Natural killer cell treated with Interleukin-12 subunit alpha and Interleukin-12 subunit beta and Interleukin-15 and Interleukin-18, amount 100 ng/mL, for 72 hours (primary cell): ENCODE measurements at places on chromosomes 16 and 17.
A peak's percentile ranks its signal among the peaks of the same experiment; 100 is the strongest.

DNA sequence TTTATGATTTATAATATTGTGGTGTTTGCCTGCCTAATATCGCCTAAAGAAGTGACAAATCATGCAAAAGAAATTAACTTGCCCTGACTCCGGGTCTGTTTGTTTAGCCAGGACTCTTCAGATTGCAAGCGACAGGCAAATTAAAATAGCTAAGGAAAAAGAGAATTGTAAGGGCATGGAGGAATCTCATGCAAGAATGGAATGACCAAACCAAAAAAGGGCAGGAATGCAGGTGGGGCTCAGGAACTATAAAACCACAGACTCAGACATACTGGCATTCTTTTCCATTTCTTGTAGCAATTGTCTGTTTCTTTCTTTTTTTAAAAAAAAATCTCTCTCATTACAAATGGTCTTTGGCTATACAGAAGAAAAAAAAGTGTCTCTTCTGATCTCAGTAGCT is 188.1 kb upstream of the XYLT1 start:
- no peak for DNase-seq

- no peak for DNase-seq
Measured at GRCh38 chr16:77663711-77664110, 58.6 kb upstream of the NUDT7 start.

GRCh38 chr17:81494626-81495377 is 17.8 kb downstream of the ACTG1 start:
- no peak for DNase-seq

DNA sequence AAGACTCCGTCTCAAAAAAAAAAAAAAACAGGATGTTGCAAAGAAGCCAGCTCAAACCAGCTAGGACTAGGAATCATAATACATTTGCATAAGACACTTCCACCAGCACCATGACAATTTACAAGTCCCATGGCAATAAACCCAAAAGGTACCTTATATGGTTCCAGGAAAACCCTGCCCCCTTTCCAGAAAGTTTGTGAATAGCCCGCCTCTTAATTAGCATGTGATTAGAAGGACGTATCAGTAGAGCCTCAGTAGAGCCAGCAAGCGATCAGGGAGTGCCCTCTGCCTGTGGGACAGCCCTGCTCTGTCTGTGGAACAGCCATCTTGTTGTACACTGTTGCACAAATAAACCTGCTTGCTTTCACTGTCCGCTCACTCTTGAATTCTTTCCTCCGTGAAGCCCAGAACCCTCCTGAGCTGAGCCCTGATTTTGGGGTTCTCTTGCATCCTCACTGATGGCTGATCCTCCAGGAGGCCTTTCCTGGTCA is 14.0 kb downstream of the NUPR1 start:
- no peak for DNase-seq

- DNase-seq: no peak
Measured at GRCh38 chr17:18267366-18267765, 6.9 kb downstream of the MIEF2 start.

DNA sequence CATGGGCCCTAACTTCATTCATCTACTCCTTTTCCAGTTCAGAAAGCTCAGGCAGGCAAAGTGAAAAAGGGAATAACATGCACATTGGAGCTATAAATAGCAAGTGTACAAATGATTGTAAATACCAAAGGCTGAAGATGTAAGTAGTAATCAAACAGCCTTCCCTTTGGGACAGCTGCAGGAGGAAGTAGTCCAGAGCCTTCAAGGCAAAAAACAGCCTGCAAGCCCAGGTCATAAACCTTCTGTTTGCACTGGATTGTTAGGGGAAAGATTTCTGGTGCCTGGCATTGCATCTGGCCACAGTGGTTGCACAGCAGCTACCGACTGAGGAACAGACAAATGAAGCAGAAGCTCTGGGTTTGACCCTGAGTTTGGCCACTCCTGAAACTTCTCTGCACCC is 98.6 kb upstream of the PMFBP1 start:
- no peak for DNase-seq

DNA sequence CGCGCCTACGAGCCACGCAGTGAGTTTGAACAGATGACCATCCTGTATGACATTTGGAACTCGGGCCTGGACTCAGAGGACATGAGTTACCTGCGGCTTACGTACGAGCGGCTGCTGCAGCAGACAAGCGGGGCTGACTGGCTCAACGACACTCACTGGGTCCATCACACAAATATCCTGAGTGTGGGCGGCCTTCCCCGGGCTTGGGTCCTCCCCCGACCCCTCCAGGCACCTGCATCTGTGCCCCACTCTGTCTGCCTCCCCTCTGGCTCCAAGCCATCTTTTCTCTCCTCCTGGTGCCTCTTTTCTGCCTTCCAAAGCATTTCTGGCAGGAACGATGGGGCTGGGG is 5.0 kb upstream of the HSD3B7 start:
- DNase-seq: no peak

DNA sequence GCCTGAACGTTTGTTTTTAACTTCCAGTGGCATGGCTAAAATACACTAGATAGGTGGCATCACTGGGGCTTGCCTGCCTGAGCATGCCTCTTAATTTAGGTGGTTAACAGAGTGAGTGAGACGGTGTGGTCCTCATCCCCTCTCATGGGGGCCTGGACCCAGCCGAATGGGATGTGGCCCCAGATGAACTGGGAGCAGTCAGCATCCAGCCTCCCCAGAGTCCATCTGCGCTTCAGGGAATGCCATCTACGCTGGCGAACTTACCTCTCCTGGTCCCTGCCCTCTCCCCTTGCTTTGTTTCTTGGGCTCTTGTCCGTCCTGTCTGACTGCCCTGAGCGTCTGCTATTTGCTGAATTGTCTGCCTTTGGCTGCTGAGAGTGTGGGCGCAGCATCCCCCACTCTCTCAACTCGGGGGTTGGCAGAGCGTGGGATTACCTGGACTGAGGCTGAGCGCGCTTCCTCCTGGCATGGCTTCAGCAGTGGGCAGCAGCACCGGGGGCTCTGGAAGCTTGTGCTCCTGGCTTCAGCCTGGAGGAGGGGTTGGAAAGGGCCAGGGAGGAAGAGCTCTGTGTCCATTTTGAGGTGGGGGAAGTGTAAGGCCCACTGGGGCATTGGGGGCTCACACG is 2.1 kb downstream of the RAB40C start:
- no peak for DNase-seq

DNA sequence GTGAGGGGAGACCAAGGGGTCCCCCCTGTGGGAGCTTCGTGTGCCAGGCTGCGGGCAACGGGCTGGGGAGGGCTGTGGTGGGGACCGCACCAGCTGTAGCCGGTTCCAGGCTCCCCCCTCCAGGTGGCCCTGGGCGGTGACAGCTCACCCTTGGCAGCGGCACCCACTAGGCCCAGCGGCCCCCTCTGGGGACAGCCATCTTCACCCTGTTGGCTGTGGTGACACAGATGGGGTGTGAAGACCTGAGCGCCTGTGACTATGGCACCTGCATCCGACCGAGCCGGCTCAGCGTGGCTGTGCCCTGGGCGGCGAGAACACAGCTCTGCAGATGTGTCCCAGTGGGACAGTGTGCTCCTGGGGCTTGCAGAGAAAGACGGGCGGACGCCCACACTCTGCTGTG is 1.1 kb upstream of the C1QTNF8 start:
- DNase-seq: no peak

GRCh38 chr17:7213895-7214299 is 5.7 kb downstream of the DLG4 start:
- no peak for DNase-seq

- DNase-seq: no peak
Measured at GRCh38 chr17:82059272-82060000, 6.2 kb downstream of the DUS1L start.

- no peak for DNase-seq
Measured at GRCh38 chr17:3002538-3003295, 60.7 kb downstream of the OR1D5 start.

DNA sequence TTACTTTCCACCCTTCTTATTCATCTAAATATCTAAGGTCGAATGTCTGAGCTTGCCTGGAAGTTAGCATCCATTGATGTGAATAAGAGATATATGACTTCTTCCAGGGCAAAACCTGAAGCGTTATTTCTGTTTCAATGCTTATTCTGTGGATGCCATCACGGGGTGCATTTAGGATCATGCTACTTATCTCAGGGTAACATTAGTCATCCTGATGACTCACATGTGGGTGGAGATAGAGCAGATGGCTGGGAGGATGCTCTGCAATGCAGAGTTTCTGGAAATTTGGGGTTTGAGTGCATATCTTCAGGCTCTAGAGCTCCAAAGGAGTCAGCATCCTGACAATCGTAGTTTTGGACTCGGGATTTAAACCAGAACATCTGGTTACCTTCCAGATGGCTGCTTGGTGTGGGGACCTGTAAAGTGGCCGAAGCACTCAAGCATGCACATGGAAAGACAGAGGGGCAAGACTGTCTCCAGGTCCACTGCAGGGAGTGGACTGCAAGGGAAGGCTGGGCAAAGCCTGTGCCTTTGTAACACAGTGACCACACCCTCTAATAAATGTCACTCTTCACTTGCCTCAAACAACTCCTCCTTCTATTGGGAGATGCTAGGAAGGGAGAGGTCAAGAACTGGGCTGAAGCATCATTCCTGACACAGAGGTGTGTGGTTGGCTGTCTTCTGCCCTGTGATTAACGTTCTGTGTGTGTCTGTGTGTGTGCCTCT is 175.2 kb upstream of the SALL1 start:
- no peak for DNase-seq

GRCh38 chr16:68367030-68367429 is 56.2 kb downstream of the PRMT7 start:
- DNase-seq: no peak

GRCh38 chr17:50608700-50609379 is 25.8 kb upstream of the ABCC3 start:
- no peak for DNase-seq

DNA sequence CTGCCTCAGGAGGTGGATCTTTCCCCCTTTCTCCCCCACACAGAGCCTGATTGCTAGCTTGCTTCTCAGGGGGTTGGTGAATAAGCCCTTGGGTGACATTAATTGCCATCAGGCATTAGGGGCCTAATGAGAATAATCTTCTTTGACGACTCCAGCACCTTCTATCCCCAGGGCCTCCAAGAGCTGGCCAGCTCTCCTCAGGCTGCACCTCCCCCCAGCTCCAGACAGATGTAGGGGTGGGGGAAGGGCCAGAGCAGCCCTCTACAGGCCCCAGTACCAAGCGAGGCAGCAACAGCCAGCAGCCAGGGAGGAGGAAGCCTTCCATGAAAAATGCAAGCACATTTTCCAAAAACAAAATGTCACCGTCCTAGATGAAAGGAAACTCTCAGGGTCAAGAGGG is 1.4 kb upstream of the TMEM132E start:
- DNase-seq: no peak

- peak; percentile 82 for DNase-seq
Measured at GRCh38 chr17:35536664-35537171, 760 bp downstream of the SLFN12L start.

- no peak for DNase-seq
Measured at GRCh38 chr17:42518046-42518754, 17.8 kb upstream of the NAGLU start.

DNA sequence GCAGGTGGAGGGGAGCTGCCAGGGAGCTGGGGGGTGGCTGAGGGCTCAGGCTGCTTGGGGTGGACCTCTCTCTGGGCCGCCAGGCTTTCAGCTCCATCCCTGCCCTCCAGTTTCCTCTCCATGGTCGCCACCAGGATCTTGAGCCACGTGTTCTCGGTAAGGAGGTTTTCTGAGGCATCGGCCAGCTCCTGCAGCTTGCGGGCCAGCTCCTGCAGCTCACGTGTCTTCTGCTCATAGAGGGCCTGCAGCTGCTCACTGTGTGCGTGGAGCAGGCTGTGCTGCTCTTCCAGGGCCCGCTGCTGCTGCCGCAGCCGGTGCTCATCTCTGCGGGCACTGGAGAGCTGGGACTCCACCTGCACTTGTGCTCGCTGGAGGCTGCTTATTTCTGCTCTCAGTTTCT is 11.0 kb downstream of the SNN start:
- DNase-seq: no peak

GRCh38 chr16:82236415-82236814 is 66.4 kb upstream of the MPHOSPH6 start:
- no peak for DNase-seq

GRCh38 chr16:31008149-31008548 is 2.3 kb downstream of the STX1B start:
- DNase-seq: no peak

DNA sequence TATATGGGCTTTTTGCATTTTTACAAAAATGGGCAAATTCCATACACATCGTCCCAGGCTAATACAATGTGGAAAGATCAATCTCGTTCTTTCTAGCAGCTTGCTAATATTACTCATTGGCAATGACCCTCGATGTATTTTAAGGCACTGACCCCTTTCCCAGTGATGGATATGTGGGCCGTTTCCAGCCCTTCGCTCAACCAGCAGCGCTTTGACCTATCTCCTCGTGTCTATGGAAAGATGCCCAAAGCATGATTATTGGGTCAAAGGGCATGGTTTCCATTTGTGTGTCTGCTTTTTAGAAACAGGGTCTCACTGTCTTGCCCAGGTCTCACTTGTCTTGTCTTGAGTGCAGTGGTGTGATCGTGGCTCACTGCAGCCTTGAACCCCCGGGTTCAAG is 273.8 kb downstream of the MRTFB start:
- no peak for DNase-seq

GRCh38 chr16:31869511-31870201 is 4.0 kb upstream of the ZNF267 start:
- DNase-seq: peak; percentile 75

- DNase-seq: no peak
Measured at GRCh38 chr16:82657239-82657638, 30.5 kb downstream of the CDH13 start.

- DNase-seq: no peak
Measured at GRCh38 chr17:13442361-13442760, 159.4 kb downstream of the HS3ST3A1 start.

DNA sequence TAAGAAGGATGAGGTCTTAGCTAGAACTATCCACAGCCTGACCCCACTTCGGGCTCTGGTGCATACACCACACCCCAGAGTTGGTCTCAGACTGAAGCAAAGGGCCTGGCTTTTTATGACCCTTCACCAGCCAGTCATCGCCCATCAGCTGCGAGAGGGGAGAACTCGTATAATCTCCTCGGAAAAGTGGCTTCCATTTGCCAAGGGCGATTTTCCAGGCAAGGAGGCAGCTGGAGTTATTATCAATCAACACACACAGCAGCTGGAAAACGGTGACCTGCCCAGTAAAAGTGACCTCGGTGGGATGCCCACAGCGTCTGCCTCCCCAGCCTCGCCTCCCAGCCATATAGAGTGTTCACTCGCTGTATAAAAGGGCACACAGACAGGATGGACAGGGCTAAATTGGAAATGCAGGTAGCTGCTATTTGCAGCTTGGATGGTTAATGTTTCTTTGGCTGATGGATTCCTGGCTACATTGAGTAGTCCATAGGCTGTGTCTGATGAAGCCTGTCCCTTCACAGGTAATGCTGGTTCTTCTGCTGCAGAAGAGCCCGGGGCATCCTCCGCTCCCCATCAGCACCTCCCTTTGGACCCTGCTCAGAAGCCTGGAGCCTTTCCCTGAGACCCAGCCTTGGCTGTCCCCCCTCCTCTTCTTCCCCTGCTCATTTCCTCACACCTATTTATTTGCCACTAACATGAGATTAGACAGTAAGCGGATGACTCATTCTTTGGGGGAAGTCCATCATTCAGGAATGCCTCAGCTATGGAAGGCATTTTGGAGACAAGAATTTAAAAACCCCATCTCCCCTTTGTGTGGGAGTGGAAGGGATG is 45.7 kb downstream of the TMEM186 start:
- no peak for DNase-seq

- DNase-seq: no peak
Measured at GRCh38 chr17:81317961-81318605, 23.0 kb upstream of the SLC38A10 start.

- no peak for DNase-seq
Measured at GRCh38 chr16:1141191-1141590, 11.7 kb upstream of the CACNA1H start.
